ENCODE measurements at places on chromosomes 6 and 20. TPM values are rescaled to one million over a fixed set of nuclear protein-coding genes. Genes with fewer than 3 reads are reported as not detected.

LRRN4 gene
- total RNA-seq, result 0.22 TPM

TMEM217 gene
- total RNA-seq, result 1.1 TPM

KCNK15 gene
- 0.39 TPM for total RNA-seq

DNAAF9 gene
- total RNA-seq, result 5.3 TPM

NRSN2 gene
- total RNA-seq, result 18.9 TPM

POPDC3 gene
- 6.0 TPM for total RNA-seq

STMND1 gene
- not detected for total RNA-seq

CLIC5 gene
- 0.20 TPM for total RNA-seq

LZTS3 gene
- 19.2 TPM for total RNA-seq

CDSN gene
- total RNA-seq, result not detected

DNA sequence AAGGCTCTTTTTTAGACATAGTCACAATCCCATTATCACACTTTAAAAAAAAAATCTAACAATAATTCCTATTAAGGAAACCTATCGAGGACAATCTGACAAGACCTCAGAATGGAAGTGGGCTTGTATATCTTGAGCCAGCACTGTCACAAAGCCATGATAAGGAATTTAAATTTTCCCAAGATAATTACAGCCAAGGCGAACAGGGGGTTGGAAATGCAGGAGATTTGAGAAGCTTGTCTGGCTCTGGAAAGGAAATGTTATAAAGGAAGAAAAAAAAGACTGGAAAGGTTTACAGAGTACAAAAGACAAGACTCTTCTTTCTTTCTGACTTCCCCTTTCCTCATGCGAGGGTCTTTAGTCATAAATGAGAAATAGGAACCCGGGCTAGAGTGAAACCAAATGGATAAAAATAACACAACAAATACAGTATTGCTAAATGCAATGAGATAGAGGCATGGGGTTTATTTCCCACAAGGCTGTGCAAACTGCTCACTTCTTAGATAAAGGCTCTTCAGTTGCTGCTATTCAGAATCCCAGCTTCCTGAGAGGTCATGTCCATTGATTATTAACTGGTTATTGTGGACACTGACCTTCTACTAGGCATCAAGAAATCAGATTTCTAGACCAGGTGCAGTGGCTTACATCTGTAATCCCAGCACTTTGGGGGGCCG, 13.4 kb upstream of the GHRH start:
- DNase-seq, result no peak

GRCh38 chr6:18053555-18054445, 66.4 kb upstream of the KIF13A start:
- no peak for DNase-seq

GRCh38 chr20:2519115-2519809, 10.5 kb upstream of the ZNF343 start:
- no peak for DNase-seq

DNA sequence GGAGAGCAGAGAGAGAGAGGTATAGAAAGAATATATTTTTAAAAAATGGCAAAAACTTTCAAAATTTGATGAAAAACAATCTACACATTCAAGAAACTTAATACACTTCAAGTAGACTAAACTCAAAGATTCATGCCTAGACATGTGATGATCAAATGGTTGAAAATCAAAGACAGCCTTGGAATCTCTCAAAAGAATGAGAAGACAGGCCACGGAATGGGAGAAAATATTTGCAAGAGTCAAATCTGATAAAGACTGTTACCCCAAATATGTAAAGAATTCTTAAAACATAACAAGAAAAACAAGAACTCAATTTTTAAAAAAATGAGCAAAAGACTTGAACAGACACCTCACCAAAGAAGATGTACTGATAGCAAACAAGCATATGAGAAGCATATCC, 49.7 kb downstream of the THEMIS start:
- DNase-seq, result no peak

DNA sequence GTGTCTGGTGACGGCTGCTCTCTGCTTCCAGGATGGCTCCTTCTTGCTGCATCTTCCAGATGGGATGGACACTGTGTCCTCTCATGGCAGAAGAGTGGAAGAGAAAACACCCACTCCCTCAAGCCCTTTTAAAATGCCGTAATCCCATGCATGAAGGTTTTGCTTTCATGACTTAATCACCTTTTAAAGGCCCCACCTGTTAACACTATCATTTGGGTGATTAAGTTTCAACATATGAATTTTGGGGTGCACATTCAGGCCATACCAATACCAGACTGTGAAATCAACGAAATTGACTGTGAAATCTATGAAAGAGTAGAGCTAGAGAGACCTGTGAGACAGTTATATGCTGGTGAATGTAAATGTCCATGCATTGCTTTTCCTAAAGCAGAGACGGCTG, 374.3 kb upstream of the CHD6 start:
- DNase-seq, result no peak

- DNase-seq, result no peak
Measured at GRCh38 chr6:82030761-82031503, 216.6 kb downstream of the IBTK start.

DNA sequence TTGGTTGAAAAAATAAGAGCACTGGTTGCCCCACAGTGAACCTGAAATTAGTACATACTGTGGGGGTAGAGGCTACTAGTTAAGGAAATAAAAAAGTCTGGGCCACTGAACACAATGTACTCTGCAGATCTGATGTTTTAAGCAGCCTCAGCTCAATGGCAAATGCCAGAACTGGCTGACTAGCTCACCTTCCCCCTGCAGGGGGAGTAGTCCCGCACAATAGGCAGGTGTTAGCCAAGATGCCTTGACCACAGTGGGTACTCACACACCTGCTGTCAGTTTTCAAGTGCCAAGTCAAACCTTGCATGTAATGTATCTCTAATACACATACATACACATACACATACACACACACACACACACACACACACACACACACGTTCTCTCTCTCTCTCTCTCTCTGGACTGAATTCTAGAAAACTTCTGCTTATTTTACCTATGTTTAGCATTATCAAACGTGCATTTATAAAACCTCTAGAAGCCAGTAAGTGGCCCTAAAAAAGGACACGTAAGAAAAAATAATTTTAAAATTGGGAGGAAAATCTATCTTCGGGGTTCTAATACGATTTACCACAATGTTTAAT, 36.1 kb downstream of the GMDS start:
- DNase-seq, result peak; percentile 81

GRCh38 chr6:169692516-169692915, 9.3 kb downstream of the WDR27 start:
- no peak for DNase-seq

- DNase-seq, result peak; percentile 44
Measured at GRCh38 chr6:100460650-100461204, 4.0 kb downstream of the SIM1 start.

DNA sequence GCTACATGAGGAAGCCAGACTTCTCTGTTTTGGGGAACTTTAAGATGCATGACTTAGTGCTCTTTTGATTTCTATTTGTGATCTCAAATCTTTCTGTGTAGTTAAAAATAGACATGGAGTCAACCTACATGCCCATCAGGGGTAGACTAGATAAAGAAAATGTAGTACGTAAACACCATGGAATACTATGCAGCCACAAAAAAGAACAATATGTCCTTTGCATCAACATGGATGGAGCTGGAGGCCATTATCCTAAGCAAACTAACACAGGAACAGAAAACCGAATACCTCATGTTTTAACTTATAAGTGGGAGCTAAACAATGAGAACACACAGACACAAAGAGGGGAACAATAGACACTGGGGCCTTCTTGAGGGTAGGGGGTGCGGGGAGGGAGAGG, 102.8 kb downstream of the ZDHHC14 start:
- no peak for DNase-seq

DNA sequence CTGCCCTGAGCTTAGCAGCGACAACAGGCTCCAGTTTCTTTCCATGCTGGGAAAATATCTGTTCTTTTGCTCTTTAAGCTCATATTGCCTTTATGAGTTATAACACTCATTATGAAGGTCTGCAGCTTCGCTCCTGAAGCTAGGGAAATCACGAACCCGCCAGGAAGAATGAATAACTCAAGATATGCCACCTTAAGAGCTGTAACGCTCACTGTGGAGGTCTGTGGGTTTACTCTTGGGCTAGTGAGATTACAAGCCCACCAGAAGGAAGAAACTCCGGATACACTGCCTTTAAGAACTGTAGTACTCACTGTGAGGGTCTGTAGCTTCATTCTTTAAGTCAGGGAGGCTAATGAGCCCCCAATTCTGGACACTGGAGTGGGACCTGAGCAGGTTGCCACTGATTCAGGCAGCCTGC, 3.0 kb upstream of the SSR1 start:
- DNase-seq, result no peak

DNA sequence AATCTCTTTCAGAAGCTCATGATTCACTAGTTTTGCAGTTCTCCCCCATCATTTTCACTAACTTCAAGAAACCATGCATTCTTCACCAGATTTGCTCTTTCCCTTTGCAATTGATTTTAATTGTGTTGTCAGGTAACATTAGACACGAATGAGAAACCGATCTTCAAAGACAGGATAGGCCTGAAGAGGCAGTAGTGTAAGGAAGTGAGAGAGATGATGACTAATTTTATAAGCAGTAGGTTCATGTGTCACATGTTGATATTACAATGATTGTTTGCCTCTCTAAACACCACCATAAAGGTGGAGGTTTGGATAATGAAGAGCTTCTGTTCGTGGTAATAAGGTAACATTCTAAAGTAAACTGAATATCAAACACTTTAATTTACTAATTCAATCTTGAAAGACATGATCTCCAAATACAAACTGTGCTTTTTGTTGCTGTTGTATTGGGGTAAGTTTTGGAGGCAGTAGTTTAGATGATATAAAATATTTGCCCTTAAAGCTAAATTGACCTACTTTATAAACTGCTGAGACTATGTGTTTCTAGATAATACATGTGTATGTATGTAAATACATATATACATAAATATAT, 207.2 kb downstream of the PHACTR1 start:
- no peak for DNase-seq

GRCh38 chr20:50518270-50518721, 8.1 kb downstream of the PTPN1 start:
- no peak for DNase-seq

DNA sequence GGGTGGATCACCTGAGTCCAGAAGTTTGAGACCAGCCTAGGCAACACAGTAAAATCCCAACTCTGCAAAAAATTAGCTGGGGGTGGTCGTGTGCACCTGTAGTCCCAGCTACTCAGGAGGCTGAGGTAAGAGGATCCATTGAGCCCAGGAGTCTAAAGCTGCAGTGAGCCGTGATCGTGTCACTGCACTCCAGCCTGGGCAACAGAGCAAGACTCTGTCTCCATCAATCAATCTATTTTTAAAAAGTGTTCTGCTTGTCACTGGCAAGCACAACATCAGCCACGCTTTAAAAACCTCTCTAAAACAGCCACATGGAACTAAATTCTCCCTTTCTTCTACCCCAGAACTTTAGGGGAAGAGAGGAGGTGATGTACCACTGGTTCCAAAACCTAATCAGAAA, 131.6 kb upstream of the RREB1 start:
- no peak for DNase-seq

DNA sequence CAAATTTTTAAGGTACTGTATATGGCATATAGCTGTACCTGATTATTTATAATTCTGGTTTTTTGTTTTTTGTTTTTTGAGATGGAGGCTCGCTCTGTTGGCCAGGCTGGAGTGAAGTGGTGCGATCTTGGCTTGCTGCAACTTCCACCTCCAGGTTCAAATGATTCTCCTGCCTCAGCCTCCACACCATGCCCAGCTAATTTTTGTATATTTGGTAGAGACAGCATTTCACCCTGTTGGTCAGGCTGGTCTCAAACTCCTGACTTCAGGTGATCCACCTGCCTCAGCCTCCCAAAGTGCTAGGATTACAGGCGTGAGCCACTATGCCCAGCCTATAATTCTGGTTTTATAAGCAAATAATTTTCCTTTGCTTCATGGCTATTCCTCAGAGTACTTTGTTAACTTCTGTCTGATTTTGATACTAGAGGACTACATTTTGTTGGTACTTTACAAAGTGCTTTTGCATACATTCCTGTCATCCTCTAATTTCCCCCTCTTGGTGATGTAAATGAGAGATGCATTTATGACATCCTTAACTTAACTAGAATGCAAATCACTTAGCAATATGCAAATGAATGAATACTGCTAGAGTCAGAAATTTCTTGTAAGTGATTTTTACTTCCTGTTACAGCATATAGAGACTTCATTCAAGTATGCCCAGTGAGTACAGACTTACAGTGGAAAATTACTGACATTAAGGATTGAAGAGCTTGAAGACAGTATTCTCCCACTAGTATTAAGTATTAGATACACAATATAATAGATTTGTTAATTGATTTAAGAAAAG, 35.7 kb upstream of the ARID1B start:
- no peak for DNase-seq

- DNase-seq, result no peak
Measured at GRCh38 chr6:160160929-160161646, 39.5 kb downstream of the SLC22A1 start.

- DNase-seq, result peak; percentile 59
Measured at GRCh38 chr6:149484733-149485700, at the start of gene ZC3H12D. ZC3H12D (minus strand) TSS chr6:149485014; CDS start chr6:149474543, 10,471 bp downstream.

DNA sequence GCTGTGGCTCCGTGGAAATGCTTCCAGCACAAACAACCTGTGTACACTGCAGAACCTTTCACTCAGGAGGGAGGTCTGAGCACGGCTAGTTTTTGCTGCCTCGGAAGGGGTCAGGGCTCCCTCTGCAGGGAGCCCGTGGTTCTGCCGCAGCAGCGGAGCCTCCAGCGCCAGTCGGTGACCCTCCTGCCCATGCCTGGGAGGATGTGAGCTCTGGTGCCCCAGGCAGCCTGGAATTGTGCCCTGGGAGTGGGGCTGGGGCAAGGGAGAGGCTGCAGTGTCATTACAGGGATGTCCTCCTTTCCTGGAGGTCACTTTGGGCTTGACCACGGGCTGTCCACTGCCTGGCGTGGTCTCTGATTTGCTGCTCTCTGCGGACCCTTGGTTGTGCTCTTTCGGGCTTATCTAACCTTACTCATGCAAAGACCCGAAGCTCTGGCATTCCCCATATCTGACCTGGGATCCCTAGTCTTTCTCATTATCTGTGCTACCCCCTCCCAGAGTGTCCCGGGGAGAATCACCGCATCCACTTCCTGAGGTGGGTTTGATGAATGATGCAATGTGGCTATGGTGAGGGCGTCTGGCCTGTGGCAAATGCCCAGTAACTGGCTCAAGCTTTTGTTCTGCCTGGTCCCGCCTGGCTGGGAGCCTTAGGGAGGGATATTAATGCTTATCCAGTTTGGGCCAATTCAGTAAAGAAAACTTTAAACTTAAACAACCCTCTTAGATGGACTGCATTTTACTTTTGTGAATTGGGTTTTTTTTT, 59.6 kb upstream of the TAGAP start:
- DNase-seq, result peak; percentile 87
